ENCODE measurements at places on chromosomes 5 and 9. TPM values are rescaled to one million over a fixed set of nuclear protein-coding genes. Genes with fewer than 3 reads are reported as not detected.
A peak's percentile ranks its signal among the peaks of the same experiment; 100 is the strongest.

The GOLM1 gene
- total RNA-seq: 177 TPM

The PLAC8L1 gene
- total RNA-seq: 3.8 TPM

The KIF24 gene
- 4.1 TPM for total RNA-seq

The ANKRD33B gene
- 2.9 TPM for total RNA-seq

The NREP gene
- 24.6 TPM for total RNA-seq

The WHRN gene
- total RNA-seq: 3.6 TPM

The MZB1 gene
- 0.24 TPM for total RNA-seq

DNA sequence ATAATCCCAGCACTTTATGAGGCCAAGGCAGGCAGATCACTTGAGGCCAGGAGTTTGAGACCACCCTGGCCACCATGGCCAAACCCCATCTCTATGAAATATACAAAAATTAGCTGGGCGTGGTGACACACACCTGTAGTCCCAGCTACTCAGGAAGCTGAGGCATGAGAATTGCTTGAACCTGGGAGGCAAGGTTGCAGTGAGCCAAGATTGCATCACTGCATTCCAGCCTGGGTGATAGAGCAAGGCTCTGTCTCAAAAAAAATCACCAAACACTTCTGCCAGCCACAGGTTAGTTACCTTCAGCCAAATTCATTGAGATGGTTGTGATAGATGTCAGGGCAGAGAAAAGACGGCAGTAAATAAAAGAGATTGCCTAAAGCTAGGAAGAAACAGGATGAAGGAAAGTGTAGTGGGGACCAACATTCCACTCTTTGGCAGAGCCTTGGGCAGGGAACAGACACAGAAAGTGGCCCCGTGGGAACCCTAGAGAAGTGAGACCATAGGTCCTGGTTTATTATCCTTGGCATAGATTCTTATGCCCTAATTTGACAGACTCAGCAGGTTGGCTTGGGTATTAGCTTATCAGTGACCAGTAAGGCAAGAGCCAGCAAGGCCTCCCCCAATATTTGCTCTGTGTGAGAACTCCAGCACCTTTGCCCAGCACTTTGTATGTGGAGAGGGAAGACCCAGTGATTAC lies 5.5 kb upstream of the CEP120 start:
- no peak for DNase-seq

DNA sequence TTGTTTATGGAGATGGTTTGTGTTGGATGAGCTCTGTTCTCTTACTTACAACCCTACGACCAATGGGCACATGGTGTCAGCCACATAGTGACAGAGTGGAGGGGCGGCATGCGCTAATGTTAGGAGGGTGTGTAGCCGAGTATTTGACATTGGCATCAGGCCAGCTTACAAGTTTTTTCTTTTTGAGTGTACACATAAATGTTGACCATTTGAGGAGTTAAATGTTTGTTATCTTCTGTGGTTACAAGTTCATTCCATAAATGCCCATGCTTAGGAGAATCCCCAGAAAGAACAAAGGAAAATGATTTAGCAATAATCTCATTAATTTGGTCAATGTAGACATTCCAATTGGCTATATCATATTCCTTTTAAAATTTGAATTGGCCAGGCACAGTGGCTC lies 180.1 kb upstream of the ELL2 start:
- DNase-seq: peak; percentile 15

GRCh38 chr9:557601-558201 lies 283.8 kb upstream of the DMRT1 start:
- DNase-seq: no peak

- no peak for DNase-seq
Measured at GRCh38 chr9:88891040-88891439, 100.2 kb upstream of the S1PR3 start.

DNA sequence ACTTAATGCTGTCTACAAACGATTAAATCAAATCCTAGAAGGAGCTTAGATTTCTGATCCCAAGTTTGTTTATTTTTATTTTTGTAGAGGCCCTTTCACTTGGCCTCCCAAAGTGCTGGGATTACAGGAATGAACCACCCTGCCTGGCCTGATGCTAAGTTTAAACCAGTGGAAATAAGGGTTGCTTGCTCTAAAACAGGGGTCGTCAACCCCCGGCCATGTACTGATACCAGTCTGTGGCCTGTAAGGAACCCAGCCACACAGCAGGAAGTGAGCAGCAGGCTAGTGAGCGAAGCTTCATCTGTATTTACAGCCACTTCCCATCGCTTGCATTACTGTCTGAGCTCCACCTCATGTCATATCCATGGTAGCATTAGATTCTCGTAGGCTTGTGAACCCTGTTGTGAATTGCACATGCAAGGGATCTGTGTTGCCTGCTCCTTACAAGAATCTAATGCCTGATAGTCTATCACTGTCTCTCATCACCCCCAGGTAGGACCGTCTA lies 11.4 kb downstream of the TTC1 start:
- DNase-seq: no peak

DNA sequence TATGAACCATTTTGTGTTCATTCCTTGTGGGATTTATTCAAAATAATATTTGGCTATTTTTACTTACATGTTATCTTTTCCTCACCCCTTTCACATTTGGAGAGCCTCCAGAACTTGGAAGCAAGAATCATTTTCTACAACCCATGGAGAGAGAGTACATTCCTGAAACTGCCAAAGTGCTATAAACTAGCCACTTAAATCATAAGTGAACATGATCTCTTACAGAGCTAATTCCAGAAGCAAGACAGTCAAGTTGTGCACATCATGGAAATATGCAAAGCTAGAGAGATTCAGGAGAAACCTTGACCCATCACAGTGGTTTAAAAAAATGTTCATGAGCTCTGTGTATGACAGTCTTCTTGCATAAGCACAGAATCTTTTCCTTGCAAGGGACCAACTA lies 883.6 kb upstream of the C9orf72 start:
- no peak for DNase-seq

GRCh38 chr9:72583370-72583769 lies 62.0 kb downstream of the TMC1 start:
- DNase-seq: no peak

DNA sequence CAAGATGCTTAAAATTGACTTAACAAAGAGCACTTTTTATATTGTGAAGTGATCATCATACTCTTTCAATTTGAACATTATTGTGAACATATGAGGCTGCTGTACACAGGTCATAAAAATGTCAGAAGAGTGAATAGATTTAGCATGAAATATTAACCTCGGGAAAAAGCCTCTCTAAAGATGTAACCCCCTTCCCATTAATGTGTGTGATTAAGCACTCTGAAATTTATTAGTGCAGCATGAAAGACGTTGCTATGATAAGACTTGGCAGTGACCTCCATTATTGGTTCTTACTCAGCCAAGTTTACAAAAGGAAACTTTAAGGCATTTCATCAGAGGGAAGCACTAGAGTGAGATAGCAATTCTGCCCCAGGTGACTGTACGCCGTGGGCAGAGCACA lies 326.5 kb downstream of the NTRK2 start:
- no peak for DNase-seq

DNA sequence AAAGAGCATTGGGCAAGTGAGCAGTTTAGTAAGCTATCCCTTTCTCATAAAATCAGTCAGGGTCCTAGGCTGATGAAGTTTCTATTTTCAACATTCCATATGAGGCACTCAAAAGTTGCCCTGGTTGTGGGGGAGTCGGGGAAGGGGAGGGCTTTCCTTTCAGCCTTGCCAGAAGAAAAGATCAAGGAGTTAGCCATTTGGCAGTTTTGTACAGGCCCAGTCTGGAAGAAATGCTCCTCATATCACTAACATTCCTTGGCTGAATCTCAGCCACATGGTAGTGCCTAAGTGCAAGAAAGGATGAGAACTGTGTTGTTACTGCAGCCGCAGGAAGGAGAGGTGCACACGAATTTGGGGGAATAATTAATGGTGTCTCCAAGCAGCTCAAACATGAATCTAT lies 60.8 kb downstream of the ZNF474 start:
- no peak for DNase-seq

DNA sequence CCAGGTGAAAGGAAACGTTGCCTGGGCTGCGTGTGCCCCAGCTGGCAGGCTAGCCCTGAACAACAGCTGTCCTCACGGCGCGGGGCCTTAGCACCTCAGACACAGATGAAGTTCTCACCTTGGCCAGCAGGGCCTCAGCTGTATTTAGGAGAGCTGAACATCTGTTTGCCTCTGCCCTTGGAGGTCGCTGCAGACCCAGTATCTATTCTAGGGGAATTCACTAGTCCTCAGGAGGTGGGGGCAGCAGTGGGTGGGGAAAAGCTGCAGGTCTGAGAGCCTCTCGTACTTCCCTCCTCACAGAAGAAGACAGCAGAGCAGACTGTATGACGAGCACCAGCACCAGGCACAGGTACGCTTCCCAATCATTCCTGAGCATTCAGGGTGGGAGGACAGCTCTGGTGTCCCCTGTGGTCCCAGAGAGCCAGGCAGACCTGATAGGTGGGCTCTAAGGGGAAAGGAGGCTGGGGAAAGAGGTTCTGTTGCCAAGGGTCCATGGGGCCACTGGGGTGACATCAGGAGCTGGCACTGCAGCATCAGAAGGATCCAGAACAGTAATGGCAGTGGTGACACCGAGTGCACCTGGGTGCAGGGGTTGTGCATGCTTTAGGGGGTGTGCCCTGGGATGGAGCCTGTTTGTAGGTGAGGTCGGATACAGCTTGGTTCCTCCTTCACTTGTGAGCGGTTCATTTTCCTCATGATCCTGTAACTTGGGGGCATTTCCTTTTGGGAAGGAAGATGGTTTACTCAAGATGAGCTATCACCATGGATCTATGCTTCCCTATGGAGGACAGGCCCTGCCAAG lies 13.8 kb downstream of the CD74 start:
- no peak for DNase-seq

DNA sequence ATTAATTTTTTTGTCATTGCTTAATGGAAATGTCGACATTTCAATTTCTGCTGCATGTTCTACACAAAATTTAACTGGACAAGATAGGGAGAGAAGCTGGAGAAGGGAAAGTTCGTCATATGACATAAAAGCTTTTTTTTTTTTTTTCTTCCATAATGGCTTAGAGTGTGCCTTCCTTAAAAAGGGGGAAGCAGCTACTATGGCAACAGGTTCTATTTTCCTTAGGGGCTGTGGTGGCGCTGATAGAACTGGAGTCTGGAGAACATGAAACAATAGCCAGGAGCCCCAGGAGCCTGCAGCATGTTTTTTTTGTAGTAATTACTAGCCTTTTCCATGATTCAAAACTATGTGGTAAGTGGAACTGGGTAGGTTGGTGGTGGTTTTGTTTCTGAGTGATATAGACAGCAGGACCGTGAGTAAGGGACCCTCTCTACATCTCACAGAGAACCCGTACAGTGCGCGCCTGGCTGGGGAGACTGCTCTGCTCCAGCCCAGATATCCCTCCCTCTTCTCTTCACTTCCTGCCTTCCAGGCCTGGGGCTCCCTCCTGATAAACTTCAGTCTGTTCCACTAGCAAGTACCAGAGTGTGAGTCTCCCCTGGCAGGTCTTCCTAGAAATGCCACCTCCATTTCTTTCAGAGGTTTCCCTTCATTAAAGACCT lies 301.6 kb downstream of the NR3C1 start:
- no peak for DNase-seq

GRCh38 chr9:123395276-123395688 lies 39.3 kb downstream of the CRB2 start:
- no peak for DNase-seq

All from Calu3 (cell line).